NCI-H1694 treated with DMSO at 0.1 percent for 48 hours (cell line): ENCODE measurements at places on chromosomes 6 and 20.

- peak; percentile 11 for DNase-seq
Observed at GRCh38 chr6:13924949-13925881, at the start of gene RNF182. Gene RNF182, plus strand, starts transcription at chr6:13924952. Its CDS starts 52,168 bp downstream, at chr6:13977120.

GRCh38 chr6:150142097-150142669 is 661 bp upstream of the PPP1R14C start:
- DNase-seq, result no peak

DNA sequence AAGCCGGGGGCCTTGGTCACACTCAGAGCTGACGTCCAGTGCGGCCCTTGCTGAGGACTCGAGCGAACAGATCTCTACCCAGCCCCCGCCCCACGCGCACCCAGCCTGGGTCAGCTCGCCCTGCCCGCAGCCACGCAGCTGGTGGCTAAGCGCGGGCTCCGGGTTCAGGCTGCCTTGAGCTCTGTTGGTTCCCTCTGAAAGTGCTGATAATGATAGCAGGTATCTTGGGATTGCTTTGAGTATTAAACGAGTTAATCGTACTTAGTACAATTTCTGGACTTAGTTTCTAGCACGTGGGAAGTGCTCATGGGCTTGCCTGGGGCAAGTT is 88.1 kb upstream of the TGM3 start:
- DNase-seq, result no peak

DNA sequence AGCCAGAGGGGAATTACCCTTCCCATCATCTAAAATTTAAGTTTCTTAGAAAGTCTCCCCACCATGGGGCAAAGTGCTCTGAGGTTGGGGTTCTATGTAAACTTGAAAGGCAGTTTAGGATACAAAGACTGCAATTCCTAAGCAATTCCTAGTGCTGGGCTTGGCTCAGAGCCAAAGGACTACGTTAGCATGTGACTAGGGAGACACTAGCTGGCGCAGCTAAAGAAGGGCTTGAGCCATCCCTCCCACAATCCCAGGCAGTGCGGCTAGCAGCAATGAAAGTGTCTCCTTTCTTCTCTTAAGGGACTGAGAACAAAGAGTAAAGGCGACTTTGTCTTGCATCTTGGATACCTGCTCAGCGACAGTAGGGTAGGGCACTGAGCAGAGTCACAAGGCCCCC is 306.6 kb upstream of the FKBP1C start:
- DNase-seq, result no peak

- no peak for DNase-seq
Observed at GRCh38 chr20:12906361-12906760, 102.4 kb upstream of the SPTLC3 start.
